Activated T-cell treated with anti-CD3 and anti-CD28 coated beads, Interleukin-2, amount 50 U/mL, for 72 hours (primary cell): ENCODE measurements at places on chromosomes 13 and 19.

DNA sequence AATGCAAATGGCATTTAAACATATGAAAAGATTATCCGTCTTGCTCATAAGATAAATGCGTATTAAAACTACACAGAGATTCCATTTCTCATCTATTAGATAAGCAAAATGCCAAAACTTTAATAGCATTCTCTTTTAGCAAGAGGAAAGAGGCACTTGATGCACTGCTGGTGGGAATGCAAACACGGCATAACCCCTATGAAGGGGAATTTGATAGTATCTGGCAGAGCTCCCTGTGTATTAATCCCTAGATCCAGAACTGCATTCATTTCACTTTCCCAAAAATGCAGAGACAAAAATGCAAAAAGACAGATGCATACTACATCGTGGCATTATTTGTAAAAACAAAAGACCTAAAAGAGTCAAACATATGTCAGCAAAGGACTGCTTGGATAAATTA lies 193.6 kb upstream of the STARD13 start:
- peaks cover 10% of the 10 kb centered on the region for H3K27me3 ChIP-seq
- H3K4me1 ChIP-seq = no peaks in the 10 kb centered on the region
- DNase-seq = no peak
- no peak overlapping the region for H3K4me3 ChIP-seq
- no peak overlapping the region for H3K27ac ChIP-seq
- peaks cover 4% of the 10 kb centered on the region for H3K36me3 ChIP-seq

DNA sequence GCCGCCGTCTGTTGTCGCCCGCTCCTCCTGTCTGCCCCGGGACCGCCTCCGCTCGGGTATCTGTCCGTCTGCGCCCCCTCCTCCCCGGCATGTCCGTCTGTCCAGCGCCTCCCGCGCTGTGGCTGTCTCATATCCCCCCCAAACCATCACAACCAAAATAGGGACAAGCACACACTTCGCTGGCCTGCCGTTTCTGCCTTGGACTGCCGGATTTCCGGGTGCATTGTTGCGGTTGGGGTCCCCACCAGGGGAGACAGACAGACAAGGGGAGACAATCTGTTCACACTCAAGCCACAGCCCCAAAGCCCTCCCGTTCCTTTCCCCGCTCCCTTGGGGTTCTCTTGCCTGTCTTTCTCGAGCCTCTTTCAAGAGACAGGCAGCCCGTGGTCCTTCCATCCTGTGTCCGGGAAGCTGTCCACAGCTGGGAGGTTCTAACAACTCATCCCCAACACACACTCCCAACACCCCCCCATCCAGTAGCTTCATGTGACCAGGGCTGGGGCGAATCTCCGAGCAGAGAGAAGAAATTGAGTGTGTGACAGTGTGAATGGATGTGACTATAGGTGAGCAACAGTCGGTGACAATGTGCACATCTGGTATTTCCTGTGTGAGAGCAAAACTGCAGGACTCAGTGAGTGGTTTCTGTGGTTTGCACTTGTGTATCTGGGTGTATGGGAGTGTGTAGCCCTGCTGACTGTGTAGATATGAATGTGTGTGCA lies 16.5 kb upstream of the FOSB start:
- peak overlapping the region; percentile 12 for H3K27ac ChIP-seq
- H3K36me3 ChIP-seq = no peaks in the 10 kb centered on the region
- H3K27me3 ChIP-seq = no peaks in the 10 kb centered on the region
- peaks cover 57% of the 10 kb centered on the region for H3K4me1 ChIP-seq
- peak; percentile 42 for DNase-seq
- H3K4me3 ChIP-seq = peak overlapping the region; percentile 89

- no peak for DNase-seq
- no peaks in the 10 kb centered on the region for H3K36me3 ChIP-seq
- H3K4me3 ChIP-seq = no peak overlapping the region
- H3K4me1 ChIP-seq = peaks cover 53% of the 10 kb centered on the region
- H3K27me3 ChIP-seq = no peaks in the 10 kb centered on the region
Measured at GRCh38 chr13:45328661-45329111, 12.3 kb downstream of the TPT1 start.

- DNase-seq = no peak
- peaks cover 1% of the 10 kb centered on the region for H3K27me3 ChIP-seq
- H3K27ac ChIP-seq = no peak overlapping the region
- H3K4me3 ChIP-seq = no peak overlapping the region
- H3K36me3 ChIP-seq = no peaks in the 10 kb centered on the region
Measured at GRCh38 chr13:98261165-98261702, 84.2 kb upstream of the RNF113B start.
